IMR-90 (cell line): ENCODE measurements at places on chromosomes 12 and 14. TPM values are rescaled to one million over a fixed set of nuclear protein-coding genes. Genes with fewer than 3 reads are reported as not detected.

DNA sequence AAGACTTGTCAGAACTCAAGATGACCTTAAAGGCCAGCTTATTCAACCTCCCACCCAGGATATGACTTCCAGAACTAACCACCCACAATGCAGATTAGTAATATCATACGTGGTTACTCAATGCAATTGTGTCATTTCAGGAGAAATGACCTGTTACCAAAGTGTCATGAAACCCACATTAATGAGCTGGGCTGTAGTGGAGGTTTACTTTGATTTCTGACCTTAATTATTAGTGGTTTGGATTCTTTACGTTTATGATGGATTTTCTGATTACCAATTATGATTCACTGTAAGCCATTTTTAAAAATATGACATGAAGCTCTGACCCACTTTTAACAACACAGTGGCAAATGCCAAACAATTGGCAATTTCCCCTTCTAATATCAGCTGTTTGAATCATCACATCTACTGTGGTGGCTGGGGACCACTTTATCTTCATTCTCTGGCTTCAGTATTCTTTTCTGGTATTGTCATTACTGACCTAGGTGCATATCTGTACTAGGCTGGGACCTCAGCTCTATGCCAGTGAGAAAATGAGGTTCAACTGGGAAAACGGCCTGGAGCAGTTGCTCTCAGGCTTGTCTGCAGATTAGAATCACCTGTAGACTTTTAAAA, 223.3 kb downstream of the RGS6 start:
- DNase-seq: no peak

GRCh38 chr12:124323771-124324530, 29.1 kb downstream of the RFLNA start:
- peak; percentile 7 for DNase-seq

GRCh38 chr14:79281244-79282152, 929.8 kb downstream of the DIO2 start:
- DNase-seq: no peak

DNA sequence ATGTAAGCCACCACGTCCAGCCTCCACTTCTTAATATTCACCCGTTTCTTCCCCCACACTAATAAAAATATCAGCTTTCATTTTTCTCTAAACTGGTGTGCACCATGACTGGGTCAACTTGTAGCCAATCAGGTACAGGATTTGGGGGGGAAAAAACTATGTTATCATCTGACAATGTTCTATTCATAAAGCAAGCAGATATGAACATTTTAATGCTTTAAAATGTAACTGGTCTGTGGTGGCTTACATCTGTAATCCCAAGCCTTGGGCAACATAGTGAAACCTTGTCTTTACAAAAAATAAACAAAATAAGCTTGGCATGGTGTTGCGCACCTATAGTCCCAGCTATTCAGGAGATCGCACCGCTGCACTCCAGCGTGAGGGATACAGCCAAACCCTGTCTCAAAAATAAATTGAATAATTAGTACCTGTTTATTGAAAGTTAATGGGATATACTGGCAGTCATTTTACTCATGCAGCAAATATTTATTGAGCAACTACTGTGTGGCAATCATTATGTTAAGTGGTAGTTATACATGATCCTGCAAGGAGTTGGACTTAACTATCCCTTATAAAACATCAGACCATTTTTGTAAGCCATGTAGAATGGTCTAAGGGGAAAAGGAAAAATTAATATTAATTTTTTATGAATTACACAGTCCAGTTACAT, 15.3 kb upstream of the ITPR2 start:
- DNase-seq: peak; percentile 63

DNA sequence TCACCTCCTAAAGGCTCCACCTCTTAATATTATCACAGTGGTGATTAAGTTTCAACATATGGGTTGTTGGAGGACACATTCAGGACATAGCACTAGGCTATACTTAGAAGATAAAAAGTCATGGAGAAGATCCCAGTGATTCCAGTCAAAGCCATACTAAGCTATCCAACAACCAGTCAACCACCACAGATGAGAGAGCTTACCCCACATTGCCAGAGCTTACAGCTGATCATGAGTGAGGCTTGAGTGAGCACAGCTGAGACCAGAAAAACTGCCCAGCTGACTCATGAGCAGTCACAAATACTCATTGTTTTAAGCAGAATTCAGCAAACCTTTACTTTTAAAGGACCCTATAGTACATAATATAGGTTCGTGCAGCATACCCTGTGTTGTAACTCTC, 85.1 kb downstream of the DRAM1 start:
- peak; percentile 64 for DNase-seq

GRCh38 chr12:114868995-114869834, 185.2 kb upstream of the TBX3 start:
- DNase-seq: peak; percentile 85

GRCh38 chr12:117936722-117937484, 31.9 kb downstream of the KSR2 start:
- no peak for DNase-seq

DNA sequence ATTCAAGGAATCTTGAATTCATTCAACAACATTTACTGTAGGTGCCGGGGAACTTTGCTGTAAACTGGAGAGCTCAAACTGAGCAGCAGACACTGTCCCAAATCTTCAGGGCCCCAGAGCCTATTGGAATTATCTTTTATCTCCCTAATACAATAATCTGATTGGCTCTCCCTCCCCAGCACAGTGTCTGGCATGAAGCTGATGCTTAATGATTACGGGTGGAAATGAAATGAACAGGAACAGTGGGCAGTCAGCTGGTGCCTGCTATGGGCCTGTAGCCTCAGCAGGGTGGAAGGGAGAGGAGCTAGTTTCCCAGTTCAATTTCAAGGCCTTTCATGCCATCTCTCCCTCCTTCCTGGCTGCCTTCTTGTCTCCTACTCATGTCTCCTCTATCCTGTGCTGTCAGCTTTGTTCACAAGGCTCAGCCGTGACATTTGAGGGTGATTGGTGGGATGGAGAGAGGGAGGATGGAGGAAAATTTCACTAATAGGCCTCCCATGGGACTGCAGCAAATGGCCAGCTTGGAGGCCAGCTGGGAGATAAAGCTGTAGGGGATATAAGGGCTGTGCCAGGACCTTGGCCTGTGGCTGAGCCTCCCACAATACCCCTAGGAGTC, 4.3 kb upstream of the RAPGEF3 start:
- DNase-seq: no peak

- DNase-seq: no peak
Measured at GRCh38 chr14:77654001-77654441, 37.6 kb upstream of the SPTLC2 start.

The CISTR gene
- not detected in 2 replicates for total RNA-seq

The EXOC5 gene
- total RNA-seq: 52.5 and 89.7 TPM in 2 replicates

The TMEM119 gene
- total RNA-seq: 6.7 and 8.1 TPM in 2 replicates
